Melanocyte of skin (primary cell): ENCODE measurements at places on chromosomes 3 and 15. TPM values are rescaled to one million over a fixed set of nuclear protein-coding genes. Genes with fewer than 3 reads are reported as not detected.

The C15orf39 gene
- total RNA-seq: 11.0 and 17.0 TPM in 2 replicates

The GP9 gene
- not detected in 2 replicates for total RNA-seq

The NAALADL2 gene
- 12.0 and 15.3 TPM in 2 replicates for total RNA-seq

The MYRIP gene
- 0.73 and 3.1 TPM in 2 replicates for total RNA-seq

The CCNDBP1 gene
- 72.3 and 73.4 TPM in 2 replicates for total RNA-seq
